ENCODE measurements at places on chromosomes 3 and 15. TPM values are rescaled to one million over a fixed set of nuclear protein-coding genes. Genes with fewer than 3 reads are reported as not detected.

TGM4 gene
- not detected for total RNA-seq

GOLGA8A gene
- 0.85 TPM for total RNA-seq

DNA sequence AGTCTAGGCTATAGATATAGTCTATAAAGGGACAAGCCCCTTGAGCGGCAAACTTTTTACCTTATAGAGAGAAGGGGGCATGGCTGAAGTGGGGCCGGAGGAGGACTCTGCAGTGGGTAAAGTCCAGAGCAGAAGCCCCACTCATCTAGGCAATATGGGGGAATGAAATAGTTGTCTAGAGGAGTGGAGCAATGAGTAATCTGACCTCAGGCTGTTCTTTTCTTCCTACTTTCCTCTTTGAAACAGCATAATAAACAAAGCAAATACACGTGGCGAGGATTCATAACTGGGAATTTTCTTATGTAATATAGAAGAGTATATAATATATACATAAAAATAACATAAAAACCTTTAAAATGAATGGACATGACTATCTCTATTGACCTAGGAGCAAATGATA lies 546.4 kb upstream of the ZNF385D start:
- no peak overlapping the region for H3K4me3 ChIP-seq
- no peaks in the 10 kb centered on the region for H3K27me3 ChIP-seq
- no peak for DNase-seq
- H3K4me1 ChIP-seq = no peaks in the 10 kb centered on the region

GRCh38 chr3:184332370-184333090 lies 4.9 kb upstream of the FAM131A start:
- no peak overlapping the region for H3K4me3 ChIP-seq
- H3K27ac ChIP-seq = peak overlapping the region; percentile 98
- H3K36me3 ChIP-seq = peaks cover 76% of the 10 kb centered on the region
- H3K4me1 ChIP-seq = peaks cover 15% of the 10 kb centered on the region

DNA sequence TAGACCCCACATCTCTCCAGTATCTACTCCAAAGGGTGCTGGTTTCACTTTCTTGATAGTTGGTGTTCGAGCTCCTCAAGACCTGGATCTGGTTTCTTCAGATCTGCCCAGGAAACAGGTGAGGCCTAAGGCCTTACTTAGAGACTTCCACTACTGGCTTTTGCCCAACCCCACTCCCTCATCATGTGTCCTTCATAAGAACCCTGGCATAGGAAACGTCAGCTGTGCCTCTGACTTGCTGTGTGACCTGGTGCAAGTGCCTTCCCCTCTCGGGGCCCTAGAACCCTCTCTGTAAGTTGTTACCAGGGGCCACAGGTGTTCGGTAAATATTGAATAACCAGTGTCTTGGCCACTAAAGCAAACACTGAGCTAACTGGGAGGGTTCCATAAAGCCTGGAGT lies 3.9 kb downstream of the OXTR start:
- no peak overlapping the region for H3K4me3 ChIP-seq
- H3K4me1 ChIP-seq = peaks cover 10% of the 10 kb centered on the region
- no peak overlapping the region for H3K27ac ChIP-seq

GRCh38 chr3:195094191-195094921 lies 176.6 kb downstream of the XXYLT1 start:
- no peaks in the 10 kb centered on the region for H3K36me3 ChIP-seq
- H3K4me3 ChIP-seq = no peak overlapping the region
- no peaks in the 10 kb centered on the region for H3K27me3 ChIP-seq
- no peak for DNase-seq
- H3K27ac ChIP-seq = no peak overlapping the region
- H3K4me1 ChIP-seq = peaks cover 10% of the 10 kb centered on the region

DNA sequence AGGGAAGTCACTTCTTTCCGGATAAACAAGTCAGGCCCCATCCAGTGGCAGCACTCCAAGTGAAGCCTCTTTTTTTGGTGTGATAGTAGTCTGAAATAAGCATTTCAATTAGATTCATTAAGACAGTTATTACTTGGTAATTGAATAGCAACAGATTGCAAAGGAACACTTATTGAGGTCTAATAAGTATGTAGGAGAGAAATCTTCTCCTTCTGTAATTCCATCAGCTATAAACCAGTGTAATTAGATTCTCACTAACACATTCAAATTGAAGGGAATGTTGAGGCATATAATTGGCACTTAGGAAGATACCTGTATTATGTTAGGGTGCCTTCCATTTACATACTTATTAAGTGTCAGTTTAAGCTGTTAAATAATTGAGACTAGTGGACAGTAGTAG lies 73.9 kb downstream of the SEMA6D start:
- H3K27me3 ChIP-seq = no peaks in the 10 kb centered on the region
- no peak overlapping the region for H3K4me3 ChIP-seq
- H3K4me1 ChIP-seq = peaks cover 13% of the 10 kb centered on the region
- no peak overlapping the region for H3K27ac ChIP-seq
- H3K36me3 ChIP-seq = no peaks in the 10 kb centered on the region

GRCh38 chr3:116441652-116442051 lies 3.6 kb downstream of the LSAMP start:
- H3K27ac ChIP-seq = no peak overlapping the region
- H3K27me3 ChIP-seq = no peaks in the 10 kb centered on the region
- H3K4me1 ChIP-seq = no peaks in the 10 kb centered on the region

GRCh38 chr3:45309876-45310275 lies 78.5 kb upstream of the LARS2 start:
- H3K4me1 ChIP-seq = no peaks in the 10 kb centered on the region
- DNase-seq = no peak
- no peak overlapping the region for H3K27ac ChIP-seq
- H3K4me3 ChIP-seq = no peak overlapping the region
- H3K27me3 ChIP-seq = no peaks in the 10 kb centered on the region

DNA sequence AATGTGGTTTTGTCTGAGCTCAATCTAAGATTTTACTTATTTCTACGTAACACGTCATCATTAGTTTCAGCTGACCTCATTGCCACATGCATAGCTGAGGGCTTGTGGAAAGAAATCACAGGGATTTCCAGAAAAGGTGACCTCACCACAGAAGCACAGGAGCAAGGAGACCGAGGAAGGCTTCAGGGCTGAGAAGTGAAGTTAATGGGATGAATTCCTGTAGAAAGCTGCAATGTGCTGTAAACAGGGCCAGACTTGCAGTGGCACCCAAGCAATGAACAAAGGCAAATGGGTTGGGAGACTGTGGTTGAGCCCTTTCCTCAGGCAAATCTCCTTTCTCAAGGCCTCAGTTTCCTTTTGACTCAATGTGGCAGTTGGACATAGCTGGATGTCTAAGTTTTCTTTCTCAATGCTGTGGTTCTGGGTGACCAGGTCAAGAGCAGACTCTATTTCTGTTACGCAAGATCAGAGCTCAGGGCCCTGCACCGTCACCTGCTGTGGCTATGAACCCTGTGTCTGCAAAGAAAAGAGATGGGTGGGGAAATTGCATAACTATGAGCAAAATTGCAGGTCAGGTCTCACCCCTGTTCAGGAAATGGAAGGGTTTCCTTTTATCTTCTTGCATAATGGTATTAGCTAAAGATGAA lies 252.2 kb upstream of the TBL1XR1 start:
- no peak overlapping the region for H3K27ac ChIP-seq
- no peak overlapping the region for H3K4me3 ChIP-seq
- H3K36me3 ChIP-seq = no peaks in the 10 kb centered on the region

DNA sequence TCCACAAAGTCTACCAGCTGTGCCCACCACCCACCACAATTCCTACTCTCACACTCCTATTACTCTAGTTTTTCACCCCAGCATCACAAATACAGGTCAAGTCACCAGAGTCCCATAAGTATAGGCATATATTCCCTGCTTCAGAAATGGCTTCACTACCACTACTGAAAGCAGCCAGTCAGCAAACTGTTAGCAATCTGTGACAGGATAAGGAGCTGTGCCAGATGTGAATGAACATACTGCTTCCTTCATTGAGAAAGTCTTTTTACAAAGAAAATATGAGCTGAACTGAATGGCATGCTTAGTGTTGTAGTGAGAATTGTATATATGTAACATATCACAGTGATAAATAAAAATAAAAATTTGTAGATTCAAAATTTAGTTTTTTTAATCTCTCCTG lies 76.8 kb downstream of the C3orf85 start:
- H3K36me3 ChIP-seq = no peaks in the 10 kb centered on the region
- no peaks in the 10 kb centered on the region for H3K4me1 ChIP-seq
- no peak overlapping the region for H3K27ac ChIP-seq
- H3K4me3 ChIP-seq = no peak overlapping the region
- no peaks in the 10 kb centered on the region for H3K27me3 ChIP-seq

DNA sequence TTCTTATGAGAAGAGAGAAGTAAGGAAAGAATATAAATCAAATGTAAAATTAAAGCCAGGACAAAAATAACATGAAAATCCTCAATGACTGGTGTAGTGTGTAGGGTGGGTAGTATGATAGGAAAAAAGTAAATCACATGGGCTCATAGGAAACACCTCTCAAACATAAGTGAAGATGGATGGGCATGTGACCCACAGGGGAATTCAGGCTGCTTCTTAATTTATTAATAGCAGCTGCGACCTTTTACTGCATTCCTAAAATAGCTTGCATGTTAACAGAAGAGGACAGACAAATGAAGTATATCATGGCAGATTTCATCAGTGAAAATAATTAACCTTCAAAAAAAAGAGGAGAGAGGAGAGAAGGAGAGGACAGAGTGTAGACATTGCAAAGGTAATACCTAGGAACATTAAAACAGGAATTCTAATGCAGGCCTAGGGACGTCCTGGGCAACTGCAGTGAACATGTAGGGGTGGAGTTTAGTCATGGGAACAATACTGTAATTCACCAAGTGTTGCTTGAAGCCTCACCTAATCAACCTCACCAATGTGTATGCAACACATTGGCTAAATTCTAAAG lies 132.9 kb downstream of the KCNMB2 start:
- H3K4me1 ChIP-seq = no peaks in the 10 kb centered on the region
- H3K27ac ChIP-seq = no peak overlapping the region
- H3K4me3 ChIP-seq = no peak overlapping the region

Measured in gastrocnemius medialis (tissue), 4 donors.